ENCODE measurements at places on chromosomes 4 and X. TPM values are rescaled to one million over a fixed set of nuclear protein-coding genes. Genes with fewer than 3 reads are reported as not detected.

The FSTL5 gene
- 10.6 TPM for total RNA-seq

- DNase-seq, result no peak
These were observed 185.9 kb upstream of the GATB start for GRCh38 chr4:151946718-151947117.

The BST1 gene
- 0.38 TPM for total RNA-seq

DNA sequence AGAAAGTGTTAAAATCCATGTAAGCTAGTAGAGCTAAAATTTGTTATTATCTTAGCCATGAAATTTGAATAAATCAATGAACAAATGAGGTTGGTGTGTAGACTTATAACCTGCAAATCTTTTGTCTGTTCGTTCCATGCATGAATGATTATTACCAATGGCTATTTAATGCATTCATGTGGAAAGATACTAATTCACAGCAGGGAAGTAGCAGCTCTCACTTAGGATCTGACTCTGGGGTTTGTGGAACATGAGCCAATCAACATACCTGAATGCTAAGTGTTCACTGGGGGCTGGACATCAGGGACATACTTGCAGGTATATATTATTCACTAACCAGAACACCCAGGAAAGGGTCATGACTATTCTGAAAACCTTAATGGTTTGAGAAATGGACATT lies 444.1 kb downstream of the STIM2 start:
- DNase-seq, result no peak

GRCh38 chr4:121706595-121707021 lies 9.8 kb upstream of the ANXA5 start:
- DNase-seq, result no peak

DNA sequence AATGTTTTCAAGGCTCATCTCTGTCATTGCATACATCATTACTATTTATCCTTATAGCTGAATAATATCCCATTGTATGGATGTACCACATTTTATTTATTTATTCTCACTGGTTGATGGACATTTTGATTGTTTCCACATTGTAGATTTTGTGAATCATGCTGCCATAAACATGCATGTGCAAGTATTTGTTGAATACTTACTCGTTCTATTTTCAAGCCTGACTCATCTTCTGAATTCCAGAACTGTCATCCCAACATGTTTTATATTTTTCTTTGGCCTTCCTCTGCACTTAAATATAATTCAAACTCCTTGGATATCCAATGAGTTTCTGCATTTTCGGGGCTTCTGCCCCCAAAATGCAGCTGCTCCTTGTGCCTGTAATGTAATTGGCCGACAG lies 77.6 kb downstream of the MXRA5 start:
- no peak for DNase-seq

DNA sequence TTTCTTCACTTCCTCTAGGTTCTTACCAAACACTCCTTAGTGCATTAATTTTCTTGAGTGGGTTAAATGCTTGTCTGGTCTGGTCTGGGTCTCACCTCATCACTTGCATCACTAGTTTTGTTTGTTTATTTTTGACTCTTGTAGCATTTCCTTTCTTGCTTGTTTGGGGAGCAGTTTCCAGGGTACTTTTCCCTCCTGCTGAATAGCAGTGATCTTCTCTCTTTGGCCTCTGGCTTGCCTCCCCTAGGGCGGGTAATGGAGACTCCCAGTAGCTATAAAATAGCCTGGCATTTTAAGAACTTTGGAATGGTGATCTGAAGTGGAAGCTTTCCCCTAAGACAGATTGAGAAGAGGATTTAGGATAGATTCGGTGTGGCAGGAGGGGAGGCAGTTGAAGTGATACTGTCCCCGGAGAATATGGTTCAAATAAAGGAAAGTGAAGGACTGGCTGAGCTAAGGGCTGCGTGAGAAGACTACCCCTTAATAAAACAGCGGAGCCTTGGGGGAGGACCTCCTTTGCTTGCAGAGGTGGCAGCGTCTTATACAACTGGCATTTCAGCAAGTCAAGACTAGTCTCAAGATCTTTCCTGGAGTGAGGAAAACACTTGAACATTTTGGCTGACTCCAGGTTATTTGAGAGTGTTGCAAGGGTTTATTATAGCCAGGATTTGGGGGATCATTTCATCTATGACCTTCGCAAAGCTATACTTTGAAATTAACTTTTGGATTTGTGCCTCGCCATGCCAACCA lies 190.6 kb downstream of the FRAS1 start:
- DNase-seq, result no peak

- DNase-seq, result no peak
These were observed 47.2 kb downstream of the AFAP1 start for GRCh38 chr4:7892212-7893019.

- DNase-seq, result no peak
These were observed 310.3 kb downstream of the KCNIP4 start for GRCh38 chr4:21638171-21638725.

DNA sequence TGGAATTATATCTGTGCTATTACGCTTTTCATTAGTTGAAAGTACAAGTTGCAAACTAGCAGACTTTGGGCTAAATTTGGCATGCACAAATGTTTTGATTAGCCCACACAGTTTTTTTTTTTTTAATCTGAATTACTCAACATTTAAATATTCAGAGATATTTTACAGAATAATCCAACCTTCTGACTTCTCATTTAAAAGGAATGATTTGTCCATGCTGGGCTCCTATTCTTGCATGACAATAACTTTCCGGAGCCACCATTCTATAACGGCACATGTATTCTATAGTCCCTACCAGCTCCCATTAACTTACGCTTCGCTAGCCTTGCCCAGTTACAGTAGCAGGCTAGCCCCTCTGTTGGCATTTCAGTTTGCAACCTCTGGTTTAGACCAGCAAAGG lies 219.3 kb upstream of the FTHL17 start:
- no peak for DNase-seq

GRCh38 chrX:55839485-55839884 lies 121.9 kb downstream of the RRAGB start:
- DNase-seq, result no peak

The ZNF157 gene
- total RNA-seq, result 2.0 TPM

DNA sequence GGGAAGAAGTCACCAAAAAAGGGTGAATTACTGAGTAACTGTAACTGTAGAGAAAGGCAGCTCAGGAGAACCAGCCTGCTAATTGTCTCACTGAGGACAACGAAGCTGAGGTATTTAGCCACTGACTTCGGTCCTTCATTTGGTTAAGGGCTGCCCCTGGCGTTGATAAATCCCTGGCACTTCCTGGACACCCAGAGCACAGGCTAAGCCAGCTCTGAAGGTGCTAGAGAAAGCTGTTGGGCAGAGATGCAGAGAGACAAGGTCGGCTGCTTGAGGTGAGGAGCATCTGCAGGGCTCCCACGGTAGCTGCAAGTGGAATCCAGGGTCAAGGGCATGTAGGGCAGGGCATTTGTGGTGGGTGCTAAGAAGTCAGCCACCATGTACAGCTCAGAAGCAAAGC lies 33.4 kb upstream of the AP1S2 start:
- DNase-seq, result no peak

- DNase-seq, result no peak
These were observed 2073.4 kb downstream of the ARAP2 start for GRCh38 chr4:34170946-34171345.

DNA sequence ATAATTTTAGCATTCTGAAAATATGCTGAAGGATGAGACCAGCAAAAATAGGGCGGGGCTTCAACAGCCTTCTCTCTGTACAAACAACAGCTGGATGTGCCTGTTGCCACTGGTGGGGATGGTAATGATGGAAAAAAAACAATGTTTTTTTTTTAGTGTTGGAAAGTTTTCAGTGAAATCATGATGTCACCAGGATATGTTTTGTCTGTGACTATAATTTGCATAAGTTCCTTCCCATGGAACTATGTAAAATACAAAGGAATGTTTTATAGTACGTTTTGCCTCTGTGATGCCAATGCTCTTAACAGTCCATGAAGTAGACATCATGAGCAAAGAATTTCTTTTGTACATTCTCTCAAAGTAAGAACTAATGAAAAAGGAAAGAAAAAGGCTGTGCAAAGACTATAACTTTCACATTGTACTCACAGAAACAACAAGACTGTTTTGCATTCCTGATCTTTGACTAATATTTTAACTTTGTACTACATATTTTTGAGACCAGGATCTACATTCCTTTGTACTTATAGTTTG lies 589.7 kb downstream of the SPRY1 start:
- no peak for DNase-seq

- DNase-seq, result no peak
These were observed 26.0 kb upstream of the MGST2 start for GRCh38 chr4:139639654-139640053.

DNA sequence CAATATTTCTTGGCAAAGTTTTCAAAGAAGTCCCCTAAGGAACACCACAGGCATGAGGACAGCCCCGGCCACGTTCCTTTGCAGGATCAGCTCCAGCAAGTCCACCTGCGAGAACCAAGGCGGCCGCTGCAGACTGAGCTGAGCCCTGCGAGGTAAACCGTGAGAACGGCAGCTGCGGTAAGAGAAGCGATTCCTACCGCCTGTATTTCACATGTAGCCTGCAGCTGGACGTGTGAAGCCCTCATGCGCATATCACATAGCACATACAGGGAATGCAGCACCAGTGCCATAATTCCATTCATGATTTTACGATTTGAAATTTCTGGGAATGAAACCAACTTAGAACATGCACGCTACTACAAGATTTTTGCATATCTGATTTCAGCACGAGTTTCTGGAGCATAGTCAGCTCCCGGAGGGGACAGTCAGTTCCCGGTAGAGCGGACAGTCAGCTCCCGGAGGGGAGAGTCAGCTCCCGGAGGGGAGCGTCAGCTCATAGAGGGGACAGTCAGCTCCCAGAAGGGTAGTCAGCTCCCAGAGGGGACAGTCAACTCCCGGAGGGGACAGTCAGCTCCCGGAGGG lies 41.7 kb downstream of the FGFRL1 start:
- no peak for DNase-seq

GRCh38 chr4:75714011-75714410 lies 10.4 kb upstream of the USO1 start:
- no peak for DNase-seq

The PFKFB1 gene
- total RNA-seq, result 0.77 TPM

- DNase-seq, result no peak
These were observed 261.0 kb upstream of the NDST3 start for GRCh38 chr4:117773064-117773936.

The KIF4A gene
- 18.0 TPM for total RNA-seq

GRCh38 chrX:28757290-28757689 lies 170.0 kb downstream of the IL1RAPL1 start:
- no peak for DNase-seq

DNA sequence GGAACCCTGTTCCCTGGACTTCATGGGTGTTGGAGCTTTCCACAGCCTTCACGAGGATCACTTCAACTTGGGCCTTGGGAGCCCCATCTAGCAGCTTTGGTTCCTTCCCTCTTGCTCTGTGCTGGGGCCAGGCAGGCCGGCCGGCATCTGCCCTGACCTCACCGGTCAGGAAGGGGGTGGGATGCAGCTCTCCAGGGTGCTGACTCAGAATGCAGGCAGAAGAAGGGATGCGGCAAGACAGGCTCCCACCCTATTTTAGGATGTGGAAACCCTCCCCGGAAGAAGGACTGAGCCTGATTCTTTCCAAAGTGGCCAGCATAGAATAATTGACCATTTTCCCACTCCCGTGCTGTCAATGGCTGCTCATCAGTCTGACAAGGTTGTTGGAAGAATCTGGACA lies 47.1 kb downstream of the FHDC1 start:
- no peak for DNase-seq

- no peak for DNase-seq
These were observed 19.1 kb upstream of the ABRAXAS1 start for GRCh38 chr4:83503974-83504373.

- no peak for DNase-seq
These were observed 92.5 kb upstream of the EDA2R start for GRCh38 chrX:66731398-66731797.

- DNase-seq, result no peak
These were observed 1081.1 kb upstream of the PABPC4L start for GRCh38 chr4:135282676-135283075.

The ACOT9 gene
- 36.1 TPM for total RNA-seq

- DNase-seq, result no peak
These were observed 559.6 kb upstream of the AMOT start for GRCh38 chrX:113400193-113400704.

- no peak for DNase-seq
These were observed 52.2 kb downstream of the USP53 start for GRCh38 chr4:119264743-119265142.

The PABPC5 gene
- total RNA-seq, result 2.6 TPM

GRCh38 chr4:73593631-73594241 lies 26.5 kb downstream of the RASSF6 start:
- no peak for DNase-seq

The SHROOM4 gene
- total RNA-seq, result 6.6 TPM

GRCh38 chr4:138111462-138112000 lies 130.6 kb downstream of the SLC7A11 start:
- no peak for DNase-seq

DNA sequence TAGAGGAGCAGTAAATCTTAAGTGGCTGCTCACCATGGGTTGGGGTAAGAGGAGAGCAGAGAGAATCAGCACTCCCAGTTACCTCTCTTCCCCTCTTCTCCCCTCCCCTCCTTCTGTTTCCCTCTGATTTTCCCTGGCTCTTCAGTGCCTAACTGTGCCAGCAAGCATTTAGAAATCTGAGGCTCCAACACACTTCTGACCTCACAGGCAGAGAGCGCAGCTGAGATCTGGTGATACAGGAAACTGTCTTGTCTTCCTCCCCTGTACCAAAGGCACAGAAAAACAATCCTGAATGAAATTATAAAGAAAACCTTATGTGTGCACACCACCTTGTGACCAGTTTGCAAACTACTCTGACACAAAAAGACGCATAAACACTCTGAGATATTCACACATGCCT lies 82.4 kb upstream of the SMIM10 start:
- DNase-seq, result no peak

- DNase-seq, result no peak
These were observed 142.3 kb downstream of the LAS1L start for GRCh38 chrX:65392284-65392683.

- no peak for DNase-seq
These were observed 6.7 kb upstream of the CITED1 start for GRCh38 chrX:72312311-72312940.

GRCh38 chrX:1597345-1598020 lies 6.1 kb downstream of the AKAP17A start:
- DNase-seq, result no peak

The NHSL2 gene
- 3.4 TPM for total RNA-seq

DNA sequence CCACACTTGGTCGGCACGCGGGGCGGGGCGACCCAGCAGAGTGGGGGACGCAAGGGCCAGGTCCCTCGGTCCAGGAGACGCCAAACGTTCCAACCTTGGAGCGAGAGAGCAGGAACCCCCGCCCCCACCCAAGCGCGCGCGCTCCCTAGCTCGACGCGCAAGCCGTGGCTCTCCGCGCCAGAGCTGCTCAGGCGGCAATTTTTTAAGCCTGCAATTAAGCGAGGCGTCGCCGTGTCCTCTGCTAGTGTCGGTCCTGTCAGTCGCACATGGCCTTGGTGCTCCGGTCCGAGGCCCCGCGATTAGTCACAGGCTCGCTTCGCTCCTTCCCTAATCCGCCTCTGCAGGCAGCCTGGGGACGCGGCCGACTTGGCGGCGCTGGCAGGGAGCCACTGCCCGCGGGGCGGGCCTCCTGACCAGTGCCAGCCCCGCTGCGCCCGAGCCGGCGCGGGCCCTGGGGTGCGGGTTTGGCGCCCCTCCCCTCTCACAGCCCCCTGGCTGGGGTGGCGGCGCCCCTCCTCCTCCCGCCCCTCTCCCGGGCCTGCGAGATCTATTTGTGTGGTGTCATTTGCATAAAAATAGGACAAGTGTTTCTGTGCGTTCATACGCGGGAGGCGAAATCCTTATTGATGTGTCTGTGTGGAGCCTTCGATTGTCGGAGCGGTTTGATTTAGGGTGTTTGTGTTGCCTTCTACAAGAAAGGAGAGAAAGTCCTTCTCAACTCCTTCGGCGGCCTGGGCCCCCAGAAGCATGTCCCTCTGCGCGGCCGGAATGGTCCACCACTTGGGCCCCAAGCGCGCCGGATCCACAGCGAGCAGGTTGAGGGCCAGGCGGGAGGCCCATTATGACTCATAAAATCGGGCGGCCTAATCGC lies 9.8 kb upstream of the BCOR start:
- DNase-seq, result peak; percentile 18

Measured in progenitor cell of endocrine pancreas (in vitro differentiated cells).